PC-9 (cell line): ENCODE measurements at places on chromosomes 3 and 15. TPM values are rescaled to one million over a fixed set of nuclear protein-coding genes. Genes with fewer than 3 reads are reported as not detected.

Gene GABRA5
- total RNA-seq: not detected in 2 replicates

Gene PPP1R14D
- total RNA-seq: 0.55 and 0.65 TPM in 2 replicates

Gene PPM1L
- 5.0 and 5.1 TPM in 2 replicates for total RNA-seq

Gene CTXN2
- not detected in 2 replicates for total RNA-seq

Gene BTLA
- not detected in 2 replicates for total RNA-seq

Gene LMLN
- 19.8 and 21.1 TPM in 2 replicates for total RNA-seq

DNA sequence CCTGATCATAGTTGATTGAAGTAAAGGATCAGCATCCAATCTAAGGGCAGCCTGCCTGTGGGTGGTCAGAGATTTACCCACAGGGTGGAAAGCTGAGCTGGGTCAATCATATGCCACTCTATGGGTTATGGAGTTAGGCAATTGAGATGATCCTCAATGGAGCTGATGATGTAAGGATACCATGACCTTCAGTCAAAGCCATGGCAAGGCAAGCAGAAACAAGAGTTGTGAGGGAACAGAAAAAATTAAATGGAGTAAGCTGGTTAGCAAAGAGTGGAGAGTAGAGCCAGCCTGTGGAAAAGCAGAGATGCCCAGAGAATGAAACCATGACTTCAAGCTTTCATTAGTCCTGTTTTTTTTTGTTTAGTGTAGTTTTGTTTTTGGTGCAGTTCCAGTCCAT is 5.7 kb upstream of the IQGAP1 start:
- no peak for DNase-seq

- DNase-seq: no peak
Measured at GRCh38 chr3:170076715-170077238, 39.0 kb downstream of the GPR160 start.

DNA sequence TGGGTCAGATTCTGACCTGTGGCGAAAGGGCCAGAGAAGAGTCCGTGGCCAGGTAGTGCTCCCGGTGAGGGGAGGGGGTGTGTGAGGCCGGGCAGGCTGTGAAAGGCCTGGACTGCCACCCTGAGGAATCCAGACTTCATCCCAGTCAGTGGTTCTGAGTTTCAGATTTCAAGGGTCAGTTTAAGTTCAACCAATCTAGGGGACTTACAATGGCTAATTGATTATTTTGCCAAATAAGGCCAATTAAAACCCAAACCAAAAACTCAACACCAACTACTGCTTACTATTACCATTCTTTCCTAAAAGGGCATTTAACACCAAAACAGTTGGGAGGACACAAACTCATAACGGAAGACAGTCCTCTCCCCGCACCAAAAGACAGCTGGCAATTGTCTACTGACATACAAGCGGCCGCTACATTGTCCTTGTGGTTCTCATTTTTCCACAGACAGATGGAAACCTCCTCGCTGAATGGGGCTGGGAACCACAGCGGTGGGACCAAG is 30.5 kb downstream of the TMEM44 start:
- no peak for DNase-seq

DNA sequence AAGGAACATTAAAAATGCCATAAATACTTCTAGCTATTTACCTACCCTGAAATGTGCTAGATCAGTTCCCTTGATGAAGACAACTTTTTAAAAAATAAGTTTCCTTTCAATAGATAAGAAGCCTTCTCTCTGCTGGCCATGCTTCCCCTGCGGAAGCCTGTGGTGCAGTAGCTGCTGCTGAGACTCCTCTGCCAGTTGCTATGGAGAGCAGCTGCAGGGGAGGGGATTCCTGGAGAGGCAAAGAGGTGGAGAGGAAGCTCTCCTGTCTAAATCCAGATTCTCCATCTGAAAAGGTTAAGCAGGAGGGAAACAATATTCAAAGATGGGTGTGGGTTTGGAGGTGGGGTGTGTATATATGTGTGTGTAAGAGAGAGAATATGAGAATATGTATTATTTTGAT is 69.8 kb upstream of the BFSP2 start:
- DNase-seq: no peak

- no peak for DNase-seq
Measured at GRCh38 chr15:56242576-56243162, 1.0 kb downstream of the RFX7 start.

GRCh38 chr3:141373768-141374526 is 5.6 kb downstream of the ZBTB38 start:
- DNase-seq: no peak

DNA sequence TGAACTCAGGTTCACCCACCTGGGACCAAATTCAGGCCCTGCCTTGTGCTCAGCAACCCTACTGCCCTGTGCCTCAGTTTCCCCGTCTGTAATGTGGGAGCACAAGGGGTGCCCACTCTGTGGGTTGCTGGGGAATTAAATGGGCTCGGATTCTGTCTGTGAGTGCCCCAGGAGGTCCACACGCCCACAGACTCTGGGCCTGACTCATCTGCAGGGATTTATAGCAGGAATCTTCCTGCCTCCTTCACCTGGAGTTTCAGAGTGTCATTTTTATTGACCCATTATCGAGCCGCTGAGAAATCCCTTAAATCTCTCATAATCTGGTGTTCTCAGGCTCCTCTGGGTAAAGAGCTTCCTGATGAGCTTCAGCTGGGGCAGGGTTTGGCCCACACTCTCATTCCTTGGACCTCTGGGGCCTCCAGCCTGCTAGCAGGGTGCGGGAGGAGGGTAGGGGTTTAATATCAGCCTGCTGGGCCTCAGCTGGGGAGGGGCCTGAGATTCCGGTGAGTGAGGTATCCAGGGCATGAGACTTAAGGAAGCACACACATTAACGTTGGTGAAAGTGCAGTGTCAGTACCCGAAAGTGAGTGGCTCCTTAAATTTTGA is 16.4 kb downstream of the C3orf18 start:
- no peak for DNase-seq

GRCh38 chr3:9169956-9170850 is 79.2 kb downstream of the SRGAP3 start:
- DNase-seq: no peak

DNA sequence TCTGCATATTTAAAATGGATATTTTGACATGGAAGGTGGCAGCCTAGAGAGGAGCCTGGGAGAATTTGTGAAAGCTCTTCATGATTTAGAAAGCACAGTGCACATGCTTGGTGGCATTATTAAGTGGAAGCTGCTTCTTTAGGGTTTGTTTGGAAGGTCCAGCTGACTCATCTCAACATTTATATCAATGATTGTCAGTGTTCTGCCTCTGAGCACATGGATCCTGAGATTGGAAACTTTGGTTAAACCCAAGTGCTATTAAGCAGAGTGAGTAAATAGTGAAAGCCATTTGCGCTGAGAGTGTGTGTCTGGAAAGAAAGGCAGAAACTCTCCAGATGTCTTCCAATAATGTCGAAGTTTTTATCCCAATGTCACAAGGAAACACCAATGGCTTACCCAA is 7.4 kb downstream of the NOX5 start:
- no peak for DNase-seq

DNA sequence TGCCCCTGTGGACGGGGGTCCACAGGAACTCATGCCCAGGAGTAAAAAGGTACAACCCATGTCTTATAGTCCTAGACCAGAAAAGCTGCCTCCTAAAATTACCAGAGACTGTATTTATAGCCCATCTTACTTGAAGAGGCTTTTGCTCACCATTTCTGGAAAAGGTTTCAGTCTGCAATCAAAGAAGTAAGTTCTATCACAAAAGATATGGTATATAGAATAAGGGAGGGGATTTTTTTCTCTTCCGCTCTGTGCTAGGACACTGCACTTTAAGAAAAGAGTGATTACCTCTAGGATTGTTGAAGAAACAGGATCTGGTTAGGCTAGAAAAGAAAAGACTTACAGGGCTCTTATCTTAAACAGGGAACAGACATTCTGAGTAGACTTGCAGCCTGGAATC is 2.6 kb downstream of the SSUH2 start:
- no peak for DNase-seq

GRCh38 chr3:185270956-185271332 is 17.1 kb upstream of the EHHADH start:
- no peak for DNase-seq

DNA sequence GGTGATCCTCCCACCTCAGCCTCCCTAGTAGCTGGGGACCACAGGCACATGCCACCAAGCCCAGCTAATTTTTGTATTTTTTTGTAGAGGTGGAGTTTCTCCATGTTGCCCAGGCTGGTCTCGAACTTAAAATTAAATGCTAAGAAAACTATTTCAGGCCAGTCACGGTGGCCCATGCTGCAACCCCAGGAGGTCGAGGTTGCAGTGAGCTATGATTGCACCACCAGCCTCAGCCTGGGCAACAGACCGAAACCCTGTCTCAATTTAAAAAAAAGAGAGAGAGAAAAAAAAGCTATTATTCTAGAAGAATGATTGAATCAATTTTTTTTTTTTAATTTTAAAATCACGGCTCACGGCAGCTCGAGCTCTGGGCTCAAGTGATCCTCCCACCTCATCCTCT is 4.7 kb downstream of the SLC51A start:
- no peak for DNase-seq

- DNase-seq: no peak
Measured at GRCh38 chr3:23075496-23075895, 127.6 kb upstream of the UBE2E2 start.

DNA sequence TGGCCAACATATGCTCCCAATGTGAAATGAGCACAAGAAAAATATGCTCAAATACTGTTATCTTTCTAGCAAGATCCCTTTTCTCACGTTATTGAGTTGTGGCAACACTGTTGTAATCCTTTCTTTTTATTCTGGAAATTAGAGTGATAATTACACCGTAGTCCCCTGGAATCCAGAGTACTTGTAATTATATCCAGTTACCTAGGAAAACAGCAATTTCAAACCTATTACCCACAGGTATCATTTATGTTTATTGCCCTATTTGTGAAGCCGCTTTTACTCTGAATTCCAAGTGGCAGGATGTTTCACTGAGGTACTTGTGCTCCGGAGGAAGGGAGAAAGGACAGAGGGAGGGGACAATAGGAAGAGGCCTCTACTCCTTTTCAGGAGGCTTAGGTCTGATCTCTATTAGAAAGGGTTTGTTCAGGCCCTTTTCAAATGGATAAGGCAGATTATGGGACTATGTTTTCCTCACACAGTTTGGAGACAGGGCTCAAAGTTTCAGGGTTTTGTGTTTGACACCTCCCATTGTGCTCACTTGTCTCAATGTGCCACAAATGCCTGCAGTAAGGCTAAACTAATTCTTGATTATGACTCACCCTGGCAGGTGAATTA is 646.6 kb downstream of the TUSC7 start:
- DNase-seq: no peak
